ENCODE measurements at places on chromosomes 5 and 9.

DNA sequence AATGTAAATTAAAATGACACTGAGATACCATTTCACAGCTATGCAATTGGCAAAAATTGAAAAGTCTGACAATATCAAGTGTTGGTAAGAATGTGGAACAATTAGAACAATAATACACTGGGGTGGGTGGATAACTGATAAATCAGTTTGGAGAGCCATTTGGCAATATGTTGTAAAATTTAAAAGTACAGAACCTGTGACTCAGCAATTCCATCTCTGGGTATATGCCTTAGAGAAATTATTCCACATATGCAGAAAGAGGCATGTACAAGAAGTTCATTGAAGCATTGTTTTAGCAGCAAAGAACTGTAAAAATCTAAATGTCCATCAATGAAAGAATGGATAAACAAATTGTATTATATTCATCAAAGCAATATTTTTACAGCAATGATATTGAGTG is 89.3 kb upstream of the NR3C1 start:
- no peak for DNase-seq

DNA sequence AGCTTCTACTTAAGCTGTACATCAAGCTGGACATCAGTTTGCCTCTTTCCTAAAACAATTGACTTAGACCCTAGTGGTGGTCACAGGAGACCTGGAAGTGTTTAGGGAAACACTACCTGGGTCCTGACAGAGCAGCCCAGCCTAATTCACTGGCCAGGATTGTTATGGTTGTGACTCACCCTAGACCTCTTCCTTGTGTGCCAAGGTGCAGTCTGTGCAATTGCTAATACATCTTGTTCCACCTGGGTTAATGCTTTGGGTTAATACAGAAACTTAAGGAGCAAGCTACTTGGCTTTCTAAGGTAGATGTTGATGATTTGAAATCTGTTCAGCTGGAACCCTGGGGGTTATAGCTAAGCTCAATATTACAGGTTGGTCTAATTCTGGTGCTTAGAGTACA is 48.7 kb upstream of the SLC46A2 start:
- DNase-seq: no peak

- no peak for DNase-seq
These were observed 5.4 kb upstream of the RABL6 start for GRCh38 chr9:136802321-136802720.

- no peak for DNase-seq
These were observed 4.9 kb downstream of the TRAF1 start for GRCh38 chr9:120921661-120922181.

DNA sequence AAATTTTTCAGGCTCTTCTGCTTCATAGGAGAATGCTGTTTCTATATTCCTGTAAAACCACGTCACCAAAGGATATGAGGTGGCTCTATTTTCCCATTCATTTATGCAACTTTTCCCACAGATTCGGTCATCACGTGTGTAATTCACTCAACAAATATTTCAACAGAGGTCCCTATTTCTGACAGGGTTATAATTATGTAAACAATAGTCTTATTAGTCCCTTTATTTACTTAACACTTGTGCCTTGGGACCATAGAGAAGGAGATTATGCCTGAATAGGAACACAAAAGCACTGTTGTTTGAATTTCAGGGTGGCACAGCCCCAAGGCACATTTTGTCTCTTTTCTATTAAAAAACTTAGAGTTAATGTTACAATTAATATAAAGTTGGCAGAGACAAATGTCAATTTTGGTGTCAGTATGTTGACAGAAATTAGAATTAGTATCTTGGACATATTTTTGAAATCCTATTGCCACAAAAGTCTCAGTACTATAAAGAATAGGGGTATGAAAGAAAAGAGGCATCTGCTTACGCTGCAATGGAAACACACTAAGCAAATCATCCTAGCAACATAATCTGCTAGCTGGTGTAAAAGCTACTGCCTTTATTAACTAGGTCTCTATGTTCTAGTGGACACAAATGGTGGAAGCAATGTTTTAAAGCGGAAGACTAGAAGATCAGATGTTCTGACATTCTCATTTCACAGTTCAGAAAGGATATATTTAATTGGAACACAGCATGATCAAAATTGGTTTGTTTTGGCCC is 229.1 kb upstream of the TBCA start:
- DNase-seq: no peak

DNA sequence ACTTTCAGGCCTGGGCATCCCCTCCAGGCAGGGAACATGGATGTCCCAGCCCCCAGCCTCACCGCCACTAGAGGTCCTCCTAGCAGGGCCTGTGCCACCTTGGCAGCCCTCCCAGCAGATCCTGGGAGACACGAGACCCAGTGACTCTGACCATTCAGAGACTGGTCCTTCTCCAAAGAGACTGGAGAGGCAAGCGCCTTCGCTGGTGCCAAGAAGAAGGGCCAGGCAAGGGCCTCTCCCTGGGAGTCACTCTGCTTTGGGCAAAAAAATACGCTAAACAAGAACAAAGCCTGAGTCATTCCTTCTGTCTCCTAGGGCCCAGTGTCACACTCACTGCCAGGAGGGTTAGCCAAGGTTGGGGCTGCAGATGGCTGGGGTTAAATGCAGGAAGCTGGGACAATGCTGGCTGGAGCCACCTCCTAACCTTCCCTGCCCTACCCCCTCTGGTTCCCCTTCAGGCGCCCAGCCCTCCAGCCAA is 35.3 kb upstream of the SMIM23 start:
- DNase-seq: no peak

- DNase-seq: no peak
These were observed 97.9 kb upstream of the MAP3K1 start for GRCh38 chr5:56717253-56717987.

DNA sequence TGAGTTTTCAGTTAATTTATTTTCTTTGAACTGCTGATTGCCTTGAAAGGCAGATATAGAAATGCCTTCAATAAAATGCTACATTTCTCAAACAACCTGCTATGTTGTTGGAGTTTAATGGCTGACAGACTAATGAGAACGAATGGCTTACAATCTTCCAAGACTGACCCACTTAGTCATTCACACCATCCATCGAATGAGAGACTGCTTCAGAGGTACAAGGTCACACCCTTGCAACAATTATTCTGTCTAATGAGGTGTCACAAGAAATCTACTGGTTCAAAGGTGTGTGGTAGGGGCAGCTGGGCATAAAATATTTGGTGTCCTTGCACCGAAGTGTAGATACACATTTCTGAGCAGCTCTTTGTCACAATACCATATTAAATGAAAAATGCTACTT is 18.3 kb downstream of the PTPRD start:
- DNase-seq: no peak

DNA sequence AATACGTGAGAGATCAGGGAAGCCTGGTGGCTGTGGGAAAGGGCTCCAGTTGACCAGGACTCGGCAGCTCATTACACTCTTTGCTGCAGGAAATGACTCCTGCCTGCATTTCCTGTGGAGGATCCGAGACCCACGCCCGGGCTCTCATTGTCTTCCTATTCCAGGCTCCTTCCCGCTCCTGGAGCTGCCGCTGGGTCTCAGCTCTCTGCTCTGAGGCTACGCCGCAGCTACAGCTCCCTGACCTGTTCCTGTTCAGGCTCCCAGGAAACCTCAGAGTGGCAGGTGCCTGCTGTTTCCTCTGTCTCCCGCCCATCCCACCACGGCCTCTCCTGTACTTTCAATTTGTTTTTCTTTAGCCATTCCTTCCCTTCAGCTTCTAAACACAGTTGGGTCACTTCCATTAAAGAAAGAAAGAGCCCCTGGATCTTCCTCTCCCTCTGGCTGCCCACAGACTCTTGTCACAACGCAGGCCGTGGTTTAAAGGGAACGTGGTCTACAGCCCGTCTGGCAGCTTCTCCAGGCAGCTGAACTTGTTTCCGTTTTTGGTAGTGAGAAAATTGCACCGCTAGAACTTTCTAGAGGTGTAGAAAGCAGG is 71.5 kb downstream of the IL6ST start:
- no peak for DNase-seq

- no peak for DNase-seq
These were observed 22.9 kb downstream of the KDM4C start for GRCh38 chr9:6780690-6781089.

DNA sequence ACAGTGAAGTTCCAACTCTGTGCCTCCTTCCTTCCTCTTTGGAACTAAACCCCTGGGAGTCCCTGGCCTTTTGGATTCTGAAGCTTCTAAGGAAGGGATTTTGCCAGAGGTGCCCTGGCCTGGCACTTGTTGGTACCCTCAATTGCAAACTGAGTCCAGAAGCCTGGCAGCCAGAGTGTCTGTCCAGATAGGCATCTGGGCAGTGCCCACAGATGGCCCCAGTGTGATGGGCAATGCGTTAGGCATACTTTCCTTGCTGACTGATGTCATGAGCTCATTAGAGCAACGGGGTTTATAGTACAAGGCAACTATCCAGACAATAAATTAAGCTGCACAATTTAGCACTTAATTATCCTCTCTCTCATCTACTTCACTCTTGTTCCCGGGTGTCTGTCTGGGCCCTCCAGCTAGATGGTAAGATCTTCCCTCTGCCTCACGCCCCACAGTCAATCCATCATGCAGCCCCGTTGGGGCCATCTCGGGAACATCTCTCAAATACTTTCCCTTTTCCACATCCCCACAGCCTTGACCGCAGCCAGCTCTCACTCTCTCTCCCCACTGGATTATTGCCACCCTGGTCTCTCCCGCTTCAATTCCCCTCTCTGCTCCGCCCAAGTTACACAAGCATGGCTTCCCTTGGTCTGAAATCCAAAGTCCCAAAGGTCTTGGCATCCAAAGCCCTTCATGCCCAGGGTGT is 157.5 kb upstream of the SMIM23 start:
- no peak for DNase-seq

DNA sequence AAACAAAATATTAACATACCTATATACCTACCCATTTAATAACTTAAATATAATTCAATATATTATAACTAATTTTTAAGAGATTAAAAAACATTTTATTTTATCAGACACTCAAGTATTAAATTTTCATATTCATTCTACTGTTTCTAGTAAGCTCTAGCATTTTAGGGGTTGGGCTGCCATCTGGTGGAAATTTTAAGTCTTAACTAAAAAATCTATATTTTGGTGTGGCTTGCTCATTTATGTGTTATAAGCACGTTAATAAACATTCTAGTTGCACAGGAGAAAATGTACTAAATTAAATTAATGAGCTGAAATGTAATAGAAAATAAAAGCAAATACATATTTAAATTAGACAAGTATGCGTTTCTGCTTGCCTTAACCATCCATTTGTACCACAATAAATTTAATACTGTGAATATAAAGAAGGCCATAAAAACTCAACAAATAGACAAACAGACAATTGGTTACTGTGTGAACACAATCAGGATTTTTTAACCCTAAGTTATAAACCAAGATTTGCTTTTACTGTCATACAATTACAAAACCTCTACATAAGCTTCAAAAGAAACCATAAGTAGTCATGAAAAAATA is 1728.3 kb upstream of the CDH9 start:
- DNase-seq: no peak

GRCh38 chr9:127927201-127927987 is 3.2 kb downstream of the PIP5KL1 start:
- peak; percentile 28 for DNase-seq

GRCh38 chr5:32403760-32404159 is 40.8 kb downstream of the ZFR start:
- DNase-seq: no peak

DNA sequence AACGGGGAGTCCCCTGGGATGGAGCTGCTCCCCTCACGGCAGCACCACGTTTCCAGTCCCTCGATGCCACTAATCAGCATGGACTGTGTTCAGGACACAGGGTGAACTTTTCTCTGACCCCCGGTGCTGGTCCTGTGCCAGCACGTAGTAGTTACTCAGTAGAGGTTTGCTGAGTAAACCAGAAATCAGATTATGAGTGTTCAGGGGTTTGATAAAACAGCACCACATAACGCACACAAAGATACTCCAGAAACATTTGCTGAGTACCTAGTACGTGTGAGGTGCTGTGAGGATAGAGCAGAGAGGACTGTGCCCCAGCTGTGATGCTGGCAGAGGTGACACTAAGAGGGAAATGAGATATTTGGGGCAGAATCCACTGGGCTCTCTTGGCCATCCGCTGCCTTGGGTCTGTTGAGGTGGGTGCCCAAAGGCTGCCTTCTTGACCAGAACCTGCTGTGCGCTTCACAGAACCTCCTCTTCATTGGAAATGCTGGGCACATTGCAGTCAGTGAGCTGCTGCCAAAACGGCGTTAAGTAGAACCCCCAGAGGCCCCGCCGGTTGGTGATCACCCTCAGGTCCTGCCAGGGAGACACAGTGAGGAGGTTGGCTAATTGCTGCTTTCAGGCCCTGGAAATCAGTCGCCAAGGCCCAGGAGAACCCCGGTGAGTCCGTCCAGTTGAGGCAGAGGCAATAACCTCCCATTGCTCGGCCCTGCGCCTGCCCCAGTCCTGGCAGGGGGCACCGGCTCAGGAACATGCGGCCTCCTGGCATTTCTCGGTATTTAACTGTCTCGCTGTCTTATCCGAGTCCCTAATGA is 49.4 kb downstream of the NEURL1B start:
- no peak for DNase-seq

DNA sequence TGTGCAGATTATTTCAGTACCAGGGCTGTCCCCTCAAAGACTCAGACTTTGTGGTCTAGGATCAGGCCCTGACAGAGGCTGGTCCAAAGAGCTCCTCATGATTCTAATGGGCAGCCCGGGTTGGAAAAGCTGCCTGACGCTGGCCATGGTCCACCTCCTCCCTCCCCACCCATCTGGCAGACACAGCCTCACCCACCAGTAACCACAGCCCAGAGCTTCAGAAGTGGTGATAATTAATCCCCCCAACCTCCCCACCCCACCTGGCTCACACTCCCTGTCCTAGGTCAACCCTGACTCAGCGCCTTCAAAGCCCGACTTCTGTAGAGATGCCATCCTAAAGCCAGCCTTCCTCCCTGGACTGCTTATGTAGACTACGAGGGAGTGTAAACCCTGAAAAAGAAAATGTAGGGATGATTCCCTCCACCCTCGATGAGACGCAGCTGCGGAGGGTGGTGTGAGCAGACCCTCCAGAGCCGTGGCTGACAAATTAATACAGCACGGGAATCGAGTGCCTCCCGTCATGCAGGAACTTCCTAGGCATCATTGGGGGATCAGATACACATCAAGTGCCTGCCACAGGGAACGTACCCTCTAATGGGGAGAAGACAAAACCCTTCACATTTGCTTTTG is 7.0 kb downstream of the UBE2QL1 start:
- DNase-seq: no peak

GRCh38 chr5:21236971-21237427 is 1249.0 kb upstream of the CDH18 start:
- DNase-seq: no peak

GRCh38 chr9:99158629-99159028 is 53.7 kb downstream of the TGFBR1 start:
- no peak for DNase-seq

- DNase-seq: no peak
These were observed 859 bp downstream of the RETREG1 start for GRCh38 chr5:16615741-16616535.

GRCh38 chr5:15021266-15022046 is 149.9 kb upstream of the ANKH start:
- DNase-seq: no peak

- no peak for DNase-seq
These were observed 240.1 kb downstream of the DENND1A start for GRCh38 chr9:123689701-123690428.

GRCh38 chr9:136551401-136552116 is 5.7 kb upstream of the NOTCH1 start:
- no peak for DNase-seq

Data from central memory CD8-positive, alpha-beta T cell (primary cell).